ENCODE measurements at places on chromosomes 13 and 19.

GRCh38 chr13:46475541-46475991 is 77.4 kb upstream of the LRCH1 start:
- ATAC-seq = no peak

GRCh38 chr13:24921003-24921402 is 157.0 kb downstream of the RNF17 start:
- no peak for ATAC-seq

DNA sequence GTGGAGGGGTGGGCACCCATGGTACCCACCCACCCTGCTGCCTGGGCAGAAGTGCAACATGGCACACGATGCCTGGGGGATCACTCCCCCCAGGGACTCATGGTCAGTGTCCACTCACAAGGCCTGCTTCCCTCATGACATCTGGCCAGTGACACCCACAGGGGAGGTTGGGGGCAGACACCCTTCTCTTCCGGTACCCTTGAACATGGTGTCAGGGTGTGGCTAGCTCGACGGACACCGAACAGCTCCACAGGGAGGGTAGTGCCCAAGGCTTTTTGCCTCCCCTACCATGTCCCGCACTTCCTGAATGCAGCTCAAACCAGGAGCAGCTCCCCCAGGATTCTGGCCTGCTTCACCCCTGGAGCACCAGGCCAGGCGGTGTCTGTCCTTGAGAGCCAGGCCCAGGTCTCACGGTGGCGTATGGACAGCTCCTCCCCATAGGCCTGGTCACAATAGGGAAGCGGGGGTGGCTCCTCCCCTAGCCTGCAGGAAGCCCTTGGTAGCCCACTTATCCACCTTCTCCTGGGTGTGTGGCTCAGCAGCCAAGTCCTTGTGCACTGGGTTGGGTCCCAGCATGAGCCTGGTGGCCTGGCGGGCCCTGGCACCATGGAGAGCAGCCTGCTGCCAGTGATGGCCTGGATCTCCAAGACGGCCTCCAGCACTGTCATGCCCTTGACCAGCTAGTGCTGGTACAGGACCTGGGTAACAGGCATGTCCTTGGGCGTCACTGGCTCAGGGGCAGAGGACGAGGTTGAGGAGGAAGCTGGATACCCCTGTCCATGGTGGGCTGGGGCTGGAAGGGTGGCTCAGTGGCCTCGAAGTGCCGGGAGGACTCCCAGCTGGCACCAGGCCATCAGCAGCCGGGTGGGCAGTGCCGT is 7.8 kb downstream of the ACP4 start:
- ATAC-seq = no peak

- ATAC-seq = no peak
Measured at GRCh38 chr19:39240421-39240820, 4.4 kb downstream of the IFNL3 start.

DNA sequence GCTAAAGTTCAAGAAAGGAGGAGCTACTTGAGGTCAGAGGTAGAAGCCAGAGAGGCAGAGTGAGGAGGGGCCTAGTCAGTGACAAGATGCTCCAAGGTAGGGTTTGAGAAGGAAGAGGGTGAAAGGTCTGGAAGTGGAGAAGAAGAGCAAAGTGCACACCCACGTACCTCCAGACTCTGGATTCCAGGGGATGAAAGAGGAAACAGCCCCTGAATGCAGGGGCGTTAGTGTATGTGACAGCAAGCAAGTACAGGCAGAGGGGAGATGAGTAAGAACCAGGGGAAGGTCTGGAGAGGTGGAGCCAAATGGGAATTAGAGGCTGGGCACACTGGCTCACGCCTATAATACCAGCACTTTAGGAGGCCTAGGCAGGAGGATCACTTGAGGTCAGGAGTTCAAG is 8.7 kb downstream of the RPS28 start:
- ATAC-seq = no peak

DNA sequence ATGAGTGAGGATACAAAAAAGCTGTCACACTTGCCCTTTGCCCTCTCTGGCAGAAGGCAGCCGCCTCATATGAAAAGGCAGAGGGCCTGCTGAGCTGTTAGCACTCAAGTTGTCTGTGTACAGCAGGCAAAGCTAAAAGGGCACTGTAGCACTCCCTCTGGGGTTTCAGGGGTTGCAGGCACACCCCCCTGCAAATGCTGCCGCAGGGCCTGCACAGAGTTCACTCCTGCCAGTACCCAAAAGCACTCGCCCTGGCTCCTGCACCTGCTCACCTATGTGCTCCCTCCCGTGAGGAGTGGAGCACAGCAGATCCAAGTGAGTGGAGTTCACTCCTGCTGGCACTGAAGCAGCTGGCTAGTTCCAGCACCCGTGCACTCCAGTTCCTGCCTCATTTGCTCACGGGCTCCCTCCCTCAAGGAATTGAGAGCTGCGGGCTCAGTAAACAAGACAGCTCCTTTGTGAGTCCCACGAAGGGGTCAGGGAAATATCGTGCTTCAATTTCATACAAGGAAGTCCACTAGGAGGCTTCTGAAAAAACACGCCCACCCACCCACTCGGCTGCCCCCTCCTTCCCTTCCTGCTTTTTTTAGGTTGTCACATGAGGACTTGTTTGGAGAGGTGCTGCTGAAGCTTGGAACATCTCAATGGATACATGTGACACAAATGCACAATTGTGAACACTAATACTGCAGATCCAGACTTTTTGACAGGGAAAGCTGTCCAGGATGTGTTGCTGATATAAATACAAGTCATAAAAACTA is 9.9 kb upstream of the RCBTB2 start:
- ATAC-seq = no peak

DNA sequence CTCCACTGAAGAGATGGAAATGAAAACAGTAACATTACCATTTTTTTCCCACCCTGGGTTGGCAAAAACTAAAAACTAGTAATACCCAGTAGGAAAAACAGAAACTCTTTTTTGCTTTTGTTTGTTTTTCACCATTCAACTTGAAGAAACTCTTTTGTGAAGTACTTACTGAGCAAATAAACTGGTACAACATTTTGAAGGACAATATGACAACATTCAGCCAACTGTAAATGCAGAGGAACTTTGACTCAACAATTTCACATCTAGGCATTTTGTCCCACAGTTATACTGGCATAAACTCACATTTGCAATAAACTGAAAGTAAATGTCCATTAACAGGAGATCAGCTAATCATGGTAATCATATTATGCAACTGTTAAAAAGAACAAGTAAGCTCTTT is 152.5 kb downstream of the RNF17 start:
- ATAC-seq = no peak

- no peak for ATAC-seq
Measured at GRCh38 chr13:73467125-73467524, 408.3 kb downstream of the KLF5 start.

DNA sequence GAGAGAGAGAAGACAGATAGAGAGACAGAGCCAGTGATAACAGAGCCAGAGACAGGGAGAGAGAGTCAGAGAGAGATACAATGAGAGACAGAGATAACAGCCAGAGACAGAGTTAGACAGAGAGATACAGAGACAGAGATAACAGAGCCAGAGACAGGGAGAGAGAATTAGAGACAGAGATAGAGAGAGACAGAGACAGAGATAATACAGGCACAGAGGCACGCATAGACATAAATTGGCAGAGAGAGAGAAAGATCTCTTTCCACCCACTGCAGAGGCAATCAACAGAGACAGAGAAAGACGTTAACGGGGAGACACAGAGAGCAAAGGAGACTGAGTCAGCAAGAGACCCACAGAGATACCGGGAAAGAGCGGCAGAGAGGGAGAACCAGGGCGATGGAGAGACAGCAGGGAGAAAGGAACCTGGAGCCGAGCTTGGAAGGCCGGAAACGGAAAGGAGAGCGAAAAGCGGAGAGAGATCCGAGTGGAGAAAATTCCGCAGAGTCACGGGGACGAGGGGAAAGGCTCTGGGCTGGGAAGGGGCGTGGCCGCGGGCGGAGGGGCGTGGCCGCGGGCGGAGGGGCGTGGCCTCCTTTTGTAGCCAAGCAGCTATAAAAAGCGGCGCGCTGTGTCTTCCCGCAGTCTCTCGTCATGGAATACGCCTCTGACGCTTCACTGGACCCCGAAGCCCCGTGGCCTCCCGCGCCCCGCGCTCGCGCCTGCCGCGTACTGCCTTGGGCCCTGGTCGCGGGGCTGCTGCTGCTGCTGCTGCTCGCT is at the start of gene TNFSF9:
Gene TNFSF9, plus strand, starts transcription at position 641 of the 777 bp plus-strand sequence. Its CDS starts 11 bp downstream, at position 652.
- ATAC-seq = peak; percentile 54

DNA sequence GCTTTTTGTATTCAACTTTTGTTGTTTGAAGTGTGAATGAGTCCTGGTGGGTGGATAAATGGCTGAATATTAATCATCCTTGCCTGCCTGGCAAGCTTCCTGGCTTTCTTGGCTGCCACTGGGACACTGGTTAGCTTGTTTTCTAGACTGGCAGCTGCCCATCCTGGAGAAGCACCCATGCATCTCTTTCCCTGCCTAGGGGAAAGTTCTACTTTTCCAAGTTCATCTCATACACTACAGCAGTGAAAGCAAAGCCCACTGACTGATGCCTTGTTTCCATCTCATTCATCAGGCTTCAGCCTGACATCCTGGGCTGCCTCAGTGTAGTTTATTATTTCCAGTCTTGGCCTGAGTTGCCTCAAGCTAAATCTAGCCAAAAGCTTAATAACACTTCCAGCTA is 244.8 kb downstream of the PCDH20 start:
- ATAC-seq = no peak

- ATAC-seq = no peak
Measured at GRCh38 chr13:30687601-30688000, 47.7 kb upstream of the ALOX5AP start.

GRCh38 chr19:31057476-31057875 is 291.8 kb downstream of the TSHZ3 start:
- ATAC-seq = no peak

DNA sequence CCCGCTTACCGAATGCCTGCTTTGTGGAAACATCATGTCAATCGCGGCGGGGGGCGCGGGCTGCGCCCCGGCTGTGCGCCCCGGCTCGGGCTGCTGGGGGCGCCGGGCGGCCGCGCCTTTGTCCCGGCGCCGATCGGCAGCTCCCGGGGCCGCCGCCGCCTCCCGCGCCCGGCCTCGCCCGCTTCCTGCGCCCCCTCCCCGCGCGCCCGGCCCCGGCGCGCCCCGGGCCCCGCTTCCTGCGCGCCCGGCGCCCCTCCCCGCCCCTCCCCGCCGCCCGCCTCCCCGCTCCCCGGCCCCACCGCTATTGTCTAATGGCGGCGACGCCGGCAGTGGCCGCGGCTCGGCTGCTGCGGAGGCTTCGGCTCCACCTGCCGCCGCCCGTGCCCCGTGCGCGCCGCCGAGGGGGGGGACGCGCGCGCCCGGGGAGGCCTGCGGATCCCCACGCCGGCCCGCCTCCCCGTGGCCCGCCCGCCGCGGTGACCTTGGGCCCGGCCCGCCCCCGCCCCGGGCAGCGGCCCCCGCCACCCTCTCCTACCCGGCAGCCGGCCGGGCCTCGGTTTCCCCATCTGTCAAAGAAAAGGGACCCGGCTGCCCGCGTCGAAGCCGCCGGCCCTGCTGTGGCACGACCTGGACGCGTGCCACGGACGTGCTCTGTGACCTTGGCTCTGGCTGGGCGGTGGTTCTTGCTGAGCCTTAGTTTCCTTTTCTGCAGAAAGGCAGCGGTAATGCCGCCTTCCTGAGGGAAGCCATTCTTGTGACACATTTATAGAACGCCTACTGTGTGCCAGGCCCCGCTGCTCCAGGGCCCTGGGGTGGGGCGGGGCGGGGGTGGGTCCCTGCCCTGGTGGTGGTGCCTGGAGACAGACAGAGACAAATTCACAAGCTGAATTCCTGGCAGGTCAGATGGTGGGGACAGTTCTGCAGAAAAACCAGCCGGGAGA is at the start of gene TLE5:
Gene TLE5, minus strand, starts transcription at position 331 of the 941 bp plus-strand sequence. Its CDS starts 295 bp downstream, at position 36.
- peak; percentile 73 for ATAC-seq

GRCh38 chr19:6551607-6552450 is 21.0 kb downstream of the TNFSF9 start:
- ATAC-seq = peak; percentile 94

- ATAC-seq = peak; percentile 66
Measured at GRCh38 chr19:13155472-13156359, 5.5 kb downstream of the IER2 start.

DNA sequence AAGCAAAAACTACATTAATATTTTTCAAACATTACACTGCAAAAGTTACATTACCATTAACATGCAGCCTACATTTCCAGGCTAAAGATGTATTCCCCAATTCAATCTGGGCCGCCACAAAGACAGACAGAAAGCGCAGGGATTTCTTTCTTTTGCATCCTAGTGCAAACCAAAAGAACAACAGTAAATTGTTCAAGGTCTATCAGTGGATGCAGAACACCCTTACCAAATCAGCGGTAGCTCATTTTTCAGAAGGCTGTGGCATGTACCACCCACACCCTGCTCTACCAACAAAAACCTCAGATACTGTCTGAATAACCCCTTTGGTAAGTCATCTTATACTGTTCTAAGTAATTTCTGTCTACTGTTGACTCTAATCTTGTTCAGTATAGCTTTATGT is 3.6 kb downstream of the TPT1 start:
- no peak for ATAC-seq

DNA sequence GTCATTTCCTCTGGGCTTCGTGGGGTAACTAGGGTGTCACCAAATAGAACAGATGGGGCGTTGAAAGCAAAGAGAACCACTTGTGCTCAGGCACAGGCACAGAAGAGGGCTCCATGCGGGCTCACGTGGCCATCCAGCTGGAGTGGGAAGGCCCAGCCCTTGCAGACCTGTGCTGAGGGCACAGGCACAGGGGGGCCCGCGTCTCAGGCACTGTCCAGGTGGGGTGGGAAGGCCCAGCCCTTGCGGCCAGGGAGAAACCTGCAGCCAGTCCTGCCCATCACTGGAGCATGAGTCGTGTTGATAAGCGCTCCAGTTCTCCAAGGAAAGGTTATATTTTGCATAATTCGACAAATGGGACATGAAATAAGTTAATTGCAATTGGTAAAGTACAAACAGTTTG is 57.5 kb downstream of the SLC7A9 start:
- ATAC-seq = no peak
